Omental fat pad (tissue), 4 donors: ENCODE measurements at places on chromosomes 7 and 10. TPM values are rescaled to one million over a fixed set of nuclear protein-coding genes. Genes with fewer than 3 reads are reported as not detected.

Gene SLF2
- total RNA-seq = 14.9 TPM

Gene UPK3BL2
- 4.3 TPM for total RNA-seq

Gene SYT15
- 3.4 TPM for total RNA-seq

Gene GPR22
- not detected for total RNA-seq

GRCh38 chr7:77727527-77727926, 31.3 kb downstream of the RSBN1L start:
- DNase-seq = no peak

DNA sequence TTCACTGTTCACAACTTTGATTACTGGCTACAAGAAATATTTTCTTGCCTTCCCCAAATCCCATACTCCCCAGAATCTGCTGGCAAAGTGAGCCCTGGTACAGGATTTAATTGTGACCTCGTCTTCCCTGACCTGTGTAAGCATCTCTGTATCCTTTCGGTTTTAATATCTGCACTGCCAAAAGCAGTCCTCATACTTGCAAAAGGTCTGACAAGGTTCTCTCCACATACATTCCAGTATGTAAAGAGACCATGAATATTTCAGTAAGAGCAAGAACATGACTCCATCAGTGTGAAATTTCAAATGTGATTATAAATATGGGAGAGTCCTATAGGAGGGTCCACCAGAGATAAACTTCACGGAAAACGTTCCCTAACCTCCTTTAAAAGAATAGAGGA, 134.0 kb upstream of the TCF7L2 start:
- no peak for DNase-seq

DNA sequence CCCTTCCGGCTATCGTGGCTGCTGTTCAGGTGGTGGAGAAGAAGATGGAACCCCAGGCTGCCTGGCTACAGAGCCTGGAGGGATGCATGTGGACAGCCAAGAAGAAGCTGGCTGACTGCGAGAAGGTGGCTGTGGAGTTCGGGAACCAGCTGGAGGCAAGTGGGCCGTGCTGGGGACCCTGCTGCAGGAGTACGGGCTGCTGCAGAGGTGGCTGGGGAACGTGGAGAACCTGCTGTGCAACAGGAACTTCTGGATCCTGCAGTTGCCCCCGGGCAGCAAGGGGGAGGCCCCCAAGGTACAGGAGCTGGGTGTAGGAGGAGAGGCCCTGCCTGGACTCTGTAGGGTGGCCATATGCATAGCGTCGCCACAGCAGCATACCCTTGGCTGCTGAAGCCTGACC, 25.6 kb downstream of the ZNF783 start:
- no peak for DNase-seq

DNA sequence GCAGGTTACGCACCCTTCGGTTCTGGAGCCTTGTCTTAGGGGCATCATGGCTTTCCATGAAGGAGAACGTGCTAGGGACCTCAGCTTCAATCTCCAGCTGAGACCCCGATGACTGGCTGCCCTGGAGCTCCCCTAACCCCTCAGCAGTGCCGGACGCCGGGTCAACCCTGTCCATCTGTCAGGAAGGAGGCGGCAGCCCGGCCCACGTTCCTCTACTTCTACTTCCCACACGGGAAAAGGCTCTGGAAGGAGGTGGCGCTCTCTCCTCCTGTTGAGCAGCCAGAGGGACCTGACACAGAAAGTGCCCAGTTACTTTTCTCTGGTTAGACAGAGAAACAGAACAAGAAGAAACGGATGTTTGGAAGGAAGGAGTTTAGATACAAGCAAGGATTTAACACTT, 87.4 kb downstream of the DYNC2I1 start:
- no peak for DNase-seq

DNA sequence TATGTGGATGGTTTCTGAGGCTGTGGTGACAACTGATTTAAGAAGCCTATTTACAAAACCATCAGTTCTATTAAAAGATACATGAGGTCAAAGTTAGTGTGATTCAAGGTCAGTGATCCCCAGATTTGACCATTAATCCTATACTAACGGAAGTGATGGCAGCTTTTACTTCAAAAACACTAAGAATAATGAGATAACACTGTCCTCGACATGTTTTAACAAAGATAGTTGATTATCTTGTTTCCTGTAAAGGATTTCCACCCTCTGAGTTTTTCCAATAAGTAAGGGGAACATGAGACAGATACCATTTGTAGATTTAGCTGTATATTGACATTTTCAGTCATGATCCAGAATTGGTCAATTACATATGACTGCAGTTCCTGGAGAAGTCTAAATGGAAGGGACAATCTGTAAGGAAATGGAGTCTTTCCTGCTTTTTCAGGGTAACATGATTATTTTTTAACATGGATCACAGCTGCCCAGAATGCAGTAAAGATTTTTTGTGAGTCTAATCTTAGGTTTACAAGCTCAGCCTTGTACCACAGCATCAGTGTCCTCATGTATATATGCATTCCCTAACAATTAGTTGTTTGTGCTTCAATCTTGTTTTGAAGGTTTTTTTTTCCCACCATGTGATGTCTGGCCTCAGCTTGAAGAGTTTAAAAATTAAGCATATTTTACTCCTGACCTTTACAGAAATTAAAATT, 188.0 kb downstream of the PPP1R9A start:
- no peak for DNase-seq

DNA sequence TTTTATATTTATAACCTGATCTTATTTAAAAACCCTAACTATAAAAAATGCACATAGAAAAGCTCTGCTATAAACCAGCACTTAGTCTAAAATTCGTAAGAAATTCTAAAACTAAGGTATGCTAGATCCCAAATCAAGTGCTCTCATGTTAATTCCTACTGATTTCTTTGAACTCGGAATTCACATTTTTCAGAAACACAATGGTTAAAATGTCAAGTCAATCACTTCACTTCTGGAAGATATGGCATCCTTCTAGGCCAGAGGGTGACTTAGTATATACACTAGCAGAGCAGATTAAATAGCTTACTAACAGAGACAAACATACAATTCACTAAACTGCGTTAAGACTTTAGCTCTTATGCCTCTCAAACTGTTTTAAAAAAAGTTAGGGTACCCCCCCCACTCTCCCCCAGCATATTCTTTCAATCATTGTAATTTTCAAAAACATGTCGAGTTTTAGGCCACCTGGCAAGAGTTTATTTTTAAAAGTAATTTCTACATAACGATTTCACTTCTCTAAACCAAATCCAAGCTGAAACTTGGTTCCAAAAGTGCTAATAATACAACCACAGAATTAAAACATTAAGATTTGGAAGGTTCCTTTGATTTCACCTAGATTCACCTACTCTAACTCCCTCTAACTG, 129.4 kb downstream of the NRBF2 start:
- DNase-seq = no peak
